ENCODE measurements at places on chromosomes 3 and 15.

DNA sequence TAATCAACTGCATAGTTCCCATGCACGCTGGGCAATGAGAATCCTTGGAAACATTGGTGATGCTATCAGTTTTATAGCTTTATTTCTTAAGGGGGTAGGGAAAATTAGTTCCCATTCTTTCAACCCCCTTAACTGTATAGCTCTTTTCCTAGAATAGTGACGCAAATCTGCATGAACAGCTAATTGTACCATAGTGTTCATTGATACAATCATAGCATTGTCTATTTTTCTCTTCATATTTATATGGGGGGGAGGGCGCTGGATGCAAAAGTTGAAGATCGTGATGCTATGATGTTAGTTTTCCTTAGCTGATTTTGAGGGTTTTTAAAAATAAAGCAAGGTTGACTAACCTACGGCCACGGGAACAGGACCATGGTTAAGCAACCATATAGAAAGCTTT, 32.4 kb upstream of the SAMMSON start:
- DNase-seq, result no peak

DNA sequence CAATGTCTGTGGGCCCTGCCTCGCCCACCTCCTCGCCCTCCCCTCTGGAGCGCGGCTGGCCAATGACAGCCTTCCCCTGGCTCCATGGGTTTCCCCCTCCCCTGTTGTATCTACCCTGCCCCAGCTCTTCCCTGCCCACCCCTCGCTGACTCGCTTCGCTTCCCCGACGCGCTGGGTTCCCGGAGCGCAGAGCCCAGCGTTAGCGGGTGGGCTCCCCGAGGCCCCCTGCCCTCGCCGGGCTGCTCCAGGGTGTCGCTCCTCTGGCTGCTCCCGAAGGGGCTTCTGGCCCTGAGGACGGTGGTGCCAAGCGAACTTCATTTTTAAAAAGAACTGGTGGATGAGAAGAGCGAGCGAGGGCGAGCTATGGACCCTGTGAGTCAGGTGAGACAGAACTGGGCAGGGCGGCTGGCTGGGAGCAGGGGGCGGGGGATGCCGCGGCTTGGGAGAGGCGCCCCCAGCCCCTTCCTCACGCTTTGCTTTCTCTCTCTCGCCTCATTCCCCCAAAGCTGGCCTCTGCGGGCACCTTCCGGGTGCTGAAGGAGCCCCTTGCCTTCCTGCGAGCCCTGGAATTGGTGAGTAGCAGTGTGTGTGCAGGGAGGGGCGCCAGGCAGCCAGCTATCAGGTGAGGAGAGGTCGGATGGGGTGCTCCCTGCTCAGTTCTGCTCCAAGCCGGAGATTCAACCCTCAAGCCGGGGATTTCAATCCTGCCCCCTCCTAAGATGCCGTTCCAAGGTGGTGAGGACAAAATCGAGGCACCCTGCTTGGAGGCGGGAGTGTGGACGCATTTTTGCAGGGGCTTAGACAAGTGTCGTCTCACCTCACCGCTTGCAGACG, at the start of gene SYNPR:
Gene SYNPR, plus strand, starts transcription at position 138 of the 834 bp plus-strand sequence.
- DNase-seq, result no peak

GRCh38 chr15:99703603-99704443, 29.4 kb downstream of the LYSMD4 start:
- peak; percentile 26 for DNase-seq

GRCh38 chr15:99268431-99268830, 17.1 kb downstream of the LRRC28 start:
- no peak for DNase-seq

DNA sequence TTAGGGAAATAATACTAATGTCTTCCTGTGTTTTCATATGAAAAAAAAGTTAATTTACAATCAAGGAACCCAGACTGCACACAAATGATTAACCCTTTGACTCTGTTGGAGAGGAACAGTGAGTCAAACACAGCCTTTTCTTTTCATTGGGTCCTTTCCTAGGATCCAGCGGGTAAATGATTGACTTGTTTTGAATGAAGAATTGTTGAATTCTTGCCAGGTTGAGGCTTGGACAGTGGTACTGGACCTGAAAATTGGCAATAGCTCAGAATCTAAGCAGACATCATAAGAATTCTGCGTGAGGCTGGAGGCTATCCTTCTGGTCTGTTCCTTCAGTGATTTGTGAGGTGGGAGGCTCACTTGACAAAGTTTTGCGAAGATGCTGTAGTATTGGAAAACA, 143.0 kb downstream of the RYR3 start:
- DNase-seq, result no peak

DNA sequence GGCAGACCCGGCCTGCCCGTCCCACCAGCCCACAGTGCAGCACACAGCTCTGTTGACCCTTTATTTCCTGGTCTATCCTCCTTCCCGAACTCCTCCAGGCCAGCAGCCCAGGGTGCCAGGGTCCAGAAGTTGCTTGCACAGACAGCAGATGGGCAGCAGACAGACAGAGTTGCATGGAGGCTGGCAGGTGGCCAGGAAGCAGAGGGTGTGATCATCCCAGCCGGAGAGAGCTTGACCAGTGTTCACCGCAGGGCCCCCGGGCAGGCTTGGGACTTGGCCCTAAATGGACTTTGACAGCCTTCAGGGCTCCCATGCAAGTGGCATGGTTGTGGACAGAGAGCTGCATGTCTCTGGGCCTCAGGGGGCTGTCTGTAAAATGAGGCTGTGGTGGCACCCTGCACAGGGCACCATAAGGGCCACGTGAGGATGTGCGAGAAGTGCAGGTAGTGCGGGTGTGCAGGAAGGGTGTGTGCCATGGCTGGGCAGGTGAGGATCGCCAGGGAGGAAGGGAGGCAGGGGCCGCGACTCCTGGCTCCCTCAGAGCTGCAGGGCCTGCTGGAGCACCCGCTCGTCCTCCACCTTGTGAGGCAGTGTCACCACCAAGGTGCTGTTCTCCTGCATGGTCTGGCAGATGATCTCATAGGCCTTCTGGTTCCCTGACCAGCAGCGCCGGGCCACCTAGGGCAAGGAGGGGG, 6.3 kb upstream of the ZXDC start:
- DNase-seq, result peak; percentile 64

DNA sequence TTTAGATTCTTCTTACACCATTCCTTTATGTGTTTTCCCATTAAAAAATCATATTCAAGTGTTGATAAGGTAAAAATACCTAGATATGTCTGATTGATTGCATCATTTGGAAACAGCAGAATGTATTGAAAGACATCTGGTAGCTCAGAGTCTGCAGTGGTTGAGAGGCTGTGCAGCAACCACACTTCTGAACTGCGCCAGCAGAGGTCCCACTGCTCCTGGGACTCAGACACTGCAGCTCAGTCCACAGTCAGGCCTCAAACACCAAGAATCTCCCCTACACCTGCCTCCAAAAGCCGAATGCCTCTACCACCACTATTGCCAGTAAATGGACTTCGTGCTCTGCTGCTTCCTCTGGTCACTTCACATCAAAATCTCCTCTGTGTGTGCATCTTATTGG, 176.9 kb upstream of the LMCD1 start:
- peak; percentile 34 for DNase-seq

GRCh38 chr3:21551019-21551418, 200.0 kb downstream of the ZNF385D start:
- peak; percentile 17 for DNase-seq

DNA sequence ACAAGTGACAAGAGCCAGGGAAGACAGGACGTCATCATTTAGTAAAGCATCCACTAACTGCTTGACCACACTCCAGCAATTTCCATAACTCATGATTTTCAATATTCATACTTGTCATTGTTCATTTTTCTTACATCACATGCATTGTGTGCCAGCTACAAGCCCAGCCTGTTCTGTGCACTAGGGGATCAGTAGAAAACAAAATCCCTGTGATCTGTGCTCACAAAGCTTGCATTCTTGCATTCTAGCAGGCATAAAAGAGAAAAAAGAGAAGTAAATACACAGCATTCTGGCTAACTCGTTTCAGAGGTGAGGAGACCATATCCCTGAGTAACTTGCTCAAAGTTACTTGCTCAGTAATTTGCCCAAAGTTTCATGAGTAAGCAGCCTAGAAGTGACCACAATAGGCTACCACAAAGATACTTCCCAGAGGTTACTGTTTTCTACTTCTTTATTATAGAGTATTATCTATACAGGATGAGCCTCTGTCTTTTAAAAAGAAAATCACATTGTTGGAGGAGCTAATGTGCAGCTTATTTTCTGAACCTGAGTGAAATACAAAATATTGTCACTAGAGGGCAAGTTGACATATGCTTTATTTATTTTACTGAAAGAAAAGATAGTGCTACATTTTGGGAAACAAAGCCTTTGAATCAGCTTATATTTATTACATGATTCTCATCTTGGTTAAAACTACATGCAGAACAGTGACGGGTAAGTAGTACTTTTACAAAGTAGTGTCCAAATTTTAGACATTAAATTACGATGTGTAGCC, 701.4 kb upstream of the LMCD1 start:
- DNase-seq, result no peak

GRCh38 chr15:58026051-58026450, 39.5 kb downstream of the ALDH1A2 start:
- no peak for DNase-seq

DNA sequence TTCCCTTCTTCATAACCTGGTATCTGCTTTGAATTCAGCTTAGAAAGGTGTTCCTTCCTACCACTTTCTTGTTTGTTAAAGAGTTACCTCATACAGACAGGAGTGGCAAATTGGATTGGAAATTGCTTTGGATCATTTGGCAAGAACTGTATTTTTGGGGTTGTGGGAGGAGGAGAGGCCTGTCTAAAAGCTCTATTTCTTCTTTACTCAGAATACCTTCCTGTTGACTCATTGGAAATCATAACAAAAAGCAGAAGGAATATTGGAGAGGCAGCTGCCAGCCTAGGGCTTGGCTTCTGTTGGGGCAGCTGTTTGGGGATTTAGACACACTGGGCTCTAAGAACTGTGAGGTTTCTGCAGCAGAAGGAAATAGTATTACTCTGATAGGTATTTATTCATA, 14.2 kb downstream of the IQGAP1 start:
- peak; percentile 82 for DNase-seq

DNA sequence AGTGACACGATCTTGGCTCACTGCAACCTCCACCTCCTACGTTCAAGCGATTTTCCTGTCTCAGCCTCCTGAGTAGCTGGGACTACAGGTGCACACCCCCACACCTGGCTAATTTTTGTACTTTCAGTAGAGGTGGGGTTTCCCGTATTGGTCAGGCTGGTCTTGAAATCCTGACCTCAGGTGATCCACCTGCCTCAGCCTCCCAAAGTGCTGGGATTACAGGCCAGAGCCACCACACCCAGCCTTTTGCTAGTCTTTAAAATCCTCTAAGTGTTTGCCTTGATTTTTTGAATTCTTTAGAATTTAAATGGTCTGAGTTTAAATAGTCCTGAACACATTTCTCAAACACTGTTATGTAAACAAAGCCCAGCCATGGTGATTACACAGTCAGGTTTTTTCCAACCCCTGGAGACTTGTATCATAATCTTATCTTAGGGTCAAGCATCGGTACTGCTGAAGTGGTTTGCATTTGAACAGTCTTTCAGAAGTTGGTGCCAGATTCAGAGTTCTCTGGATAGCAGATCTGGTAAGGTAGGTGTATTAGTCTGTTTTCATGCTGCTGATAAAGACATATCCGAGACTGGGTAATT, 28.2 kb upstream of the PIAS1 start:
- DNase-seq, result no peak

GRCh38 chr15:57418635-57419034, 42.3 kb downstream of the CGNL1 start:
- DNase-seq, result no peak

GRCh38 chr3:24299806-24300626, 194.6 kb downstream of the THRB start:
- DNase-seq, result no peak

DNA sequence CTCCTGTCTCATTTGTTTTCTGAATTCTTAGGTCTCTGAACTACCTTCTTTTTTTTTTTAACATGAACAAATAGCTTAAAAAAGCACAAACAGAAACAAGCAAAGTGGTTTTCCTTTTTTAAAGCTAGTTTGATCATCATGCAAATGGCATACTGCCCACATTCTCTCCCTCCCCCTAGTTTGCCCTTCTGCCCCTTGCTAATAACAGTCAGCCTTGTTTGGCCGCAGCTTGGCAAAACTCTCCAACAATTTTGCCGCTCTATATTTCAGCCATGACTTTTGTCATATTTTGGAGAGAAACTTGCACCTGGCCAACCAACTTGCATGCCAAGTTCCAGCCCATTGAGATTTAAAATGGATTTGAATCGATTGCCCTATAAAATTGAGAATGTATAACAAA, 666.0 kb upstream of the NR2F2 start:
- no peak for DNase-seq

DNA sequence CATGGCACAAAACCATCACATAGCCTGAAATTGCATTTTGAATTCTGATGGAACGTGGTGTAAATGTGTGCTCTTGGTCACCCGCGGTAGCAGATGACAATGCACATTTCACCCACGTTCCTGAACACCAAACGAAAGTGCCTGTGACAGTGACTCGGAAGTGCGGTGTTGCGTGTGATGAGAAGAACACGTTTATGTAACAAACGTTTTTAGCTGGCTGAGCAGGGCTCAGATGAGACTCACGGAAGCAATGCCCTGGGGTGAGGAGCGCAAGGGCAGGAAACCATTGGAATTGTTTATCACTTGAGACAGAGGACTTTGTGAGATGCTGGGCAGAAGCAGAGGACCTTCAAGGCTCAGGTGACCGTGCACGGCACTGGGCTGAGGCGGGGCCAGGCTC, 449.2 kb upstream of the CFAP20DC start:
- DNase-seq, result no peak

DNA sequence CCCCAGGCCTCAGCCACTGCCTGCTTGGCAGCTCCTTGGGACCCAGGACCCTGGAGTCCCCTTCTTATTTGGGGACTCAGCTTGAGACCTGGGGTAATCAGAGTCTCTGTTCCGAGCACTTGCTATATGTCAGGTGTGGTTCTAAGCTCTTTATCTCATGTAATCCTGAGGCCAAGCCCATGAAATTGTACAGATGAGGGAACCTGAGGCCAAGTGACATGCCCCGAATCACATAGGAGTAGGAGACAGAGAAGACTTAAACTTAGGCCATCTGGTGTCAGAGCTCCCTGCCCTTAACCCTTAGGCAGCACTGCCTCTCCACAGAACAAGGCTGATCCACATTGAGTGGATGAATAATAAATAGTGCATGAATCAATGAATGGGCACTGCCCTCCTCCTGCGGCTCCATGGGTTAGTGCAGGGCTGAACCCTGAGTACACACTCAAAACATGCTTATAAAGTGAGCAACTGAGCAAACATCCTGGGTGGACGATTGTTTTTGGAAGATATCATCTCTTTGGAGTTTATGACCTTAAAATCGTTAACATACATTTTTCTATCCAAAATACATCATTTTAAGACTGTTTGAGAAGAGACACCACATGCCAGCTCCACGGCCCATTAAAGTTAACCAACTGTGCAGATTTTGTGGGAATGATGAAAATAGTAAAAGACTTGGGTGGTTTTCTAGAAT, 33.2 kb upstream of the IQSEC1 start:
- peak; percentile 25 for DNase-seq

GRCh38 chr15:51735228-51736010, 2.0 kb downstream of the LYSMD2 start:
- DNase-seq, result no peak

GRCh38 chr3:185986198-185986777, 48.5 kb upstream of the TRA2B start:
- peak; percentile 39 for DNase-seq

DNA sequence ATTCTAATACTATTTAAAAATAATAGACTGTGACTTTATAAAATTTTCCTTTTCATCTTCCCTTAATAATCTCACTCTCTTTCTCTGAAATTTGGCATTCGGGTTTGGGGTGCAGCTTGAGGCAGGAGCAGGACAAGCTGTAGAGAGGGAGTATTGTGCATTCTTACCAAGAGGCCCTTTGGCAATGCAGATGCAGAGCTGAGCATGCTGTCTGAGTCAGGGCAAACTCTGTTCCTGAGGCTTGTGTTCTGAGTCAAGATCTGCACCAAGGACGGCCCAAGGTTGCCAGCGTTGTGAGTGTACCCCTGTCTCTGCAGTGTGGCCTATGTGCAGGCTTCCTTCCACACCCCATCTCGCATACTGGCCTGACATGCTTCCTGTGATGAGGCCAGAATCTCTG, 343.8 kb upstream of the FRG2C start:
- DNase-seq, result no peak
